ENCODE measurements at places on chromosomes 6 and 20.

- no peak for DNase-seq
Measured at GRCh38 chr6:153727885-153728284, 311.2 kb upstream of the OPRM1 start.

GRCh38 chr6:13453771-13454251 is 33.6 kb downstream of the GFOD1 start:
- peak; percentile 77 for DNase-seq

- DNase-seq: no peak
Measured at GRCh38 chr6:93266116-93266817, 153.1 kb downstream of the EPHA7 start.

GRCh38 chr6:87139236-87139635 is 16.1 kb upstream of the ZNF292 start:
- DNase-seq: peak; percentile 61

DNA sequence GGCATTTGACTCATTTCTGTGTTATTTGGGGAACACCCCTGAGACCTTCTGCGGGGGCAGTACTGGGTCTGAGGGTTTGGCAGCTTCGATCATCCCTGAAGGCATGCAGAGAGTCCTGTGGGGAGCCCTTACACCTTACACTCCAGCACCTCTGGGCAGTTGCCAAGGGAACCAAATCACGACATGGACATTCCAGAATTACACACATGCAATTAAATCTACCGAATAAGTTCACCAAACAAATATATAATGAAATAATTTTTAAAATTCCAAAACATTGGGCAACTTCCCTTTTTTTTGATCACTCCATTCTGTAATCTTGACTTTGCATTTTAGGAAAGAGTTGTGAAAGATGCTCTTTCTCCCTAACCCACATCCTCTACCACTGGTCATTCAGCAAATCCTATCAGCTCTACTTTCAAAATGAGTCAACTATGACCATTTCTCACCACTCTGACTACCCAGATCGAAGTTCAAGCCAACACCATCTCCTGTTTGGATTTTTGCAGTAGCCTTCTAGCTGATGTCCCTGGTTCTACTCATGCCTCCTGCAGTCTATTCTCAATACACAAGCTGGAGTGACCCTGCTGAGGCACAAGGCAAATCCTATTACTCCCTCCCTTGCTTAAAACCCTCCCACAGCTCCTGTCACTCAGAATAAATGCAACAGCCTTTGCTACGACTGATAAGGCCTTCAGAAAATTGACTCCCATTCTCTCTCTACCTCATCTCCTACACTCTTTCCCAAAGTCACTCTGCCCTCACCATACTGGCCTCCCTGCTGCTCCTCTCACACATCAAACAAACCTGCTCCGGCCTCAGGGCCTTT is 533.3 kb downstream of the HACE1 start:
- no peak for DNase-seq

Data from RWPE1 (cell line).